Immature natural killer cell (primary cell): ENCODE measurements at places on chromosomes 6 and 20.

- no peak for DNase-seq
Observed at GRCh38 chr6:74491844-74492374, 713.9 kb downstream of the COL12A1 start.

GRCh38 chr20:63433351-63433750 lies 39.1 kb downstream of the KCNQ2 start:
- no peak for DNase-seq

GRCh38 chr6:170153436-170154319 lies 137.2 kb downstream of the DLL1 start:
- DNase-seq, result no peak

DNA sequence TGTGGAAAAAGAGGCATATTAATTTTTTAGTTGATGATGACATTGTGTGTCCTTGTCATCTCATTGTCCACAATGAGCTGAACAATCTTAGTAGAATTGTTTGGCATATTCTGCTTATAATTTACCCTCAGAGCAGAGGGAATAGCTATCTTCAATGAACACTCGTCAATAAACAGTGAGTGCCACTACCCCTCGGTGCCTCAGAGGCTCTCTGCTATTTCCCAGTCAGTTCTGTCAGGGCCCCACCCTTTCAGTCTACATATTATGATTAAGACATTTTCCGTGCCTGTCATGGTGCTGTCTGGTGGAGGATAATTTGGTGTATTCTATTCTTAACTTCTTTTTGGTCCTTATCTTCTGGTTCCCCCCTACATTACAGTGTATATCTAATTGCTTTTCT lies 31.2 kb downstream of the NUS1 start:
- no peak for DNase-seq

DNA sequence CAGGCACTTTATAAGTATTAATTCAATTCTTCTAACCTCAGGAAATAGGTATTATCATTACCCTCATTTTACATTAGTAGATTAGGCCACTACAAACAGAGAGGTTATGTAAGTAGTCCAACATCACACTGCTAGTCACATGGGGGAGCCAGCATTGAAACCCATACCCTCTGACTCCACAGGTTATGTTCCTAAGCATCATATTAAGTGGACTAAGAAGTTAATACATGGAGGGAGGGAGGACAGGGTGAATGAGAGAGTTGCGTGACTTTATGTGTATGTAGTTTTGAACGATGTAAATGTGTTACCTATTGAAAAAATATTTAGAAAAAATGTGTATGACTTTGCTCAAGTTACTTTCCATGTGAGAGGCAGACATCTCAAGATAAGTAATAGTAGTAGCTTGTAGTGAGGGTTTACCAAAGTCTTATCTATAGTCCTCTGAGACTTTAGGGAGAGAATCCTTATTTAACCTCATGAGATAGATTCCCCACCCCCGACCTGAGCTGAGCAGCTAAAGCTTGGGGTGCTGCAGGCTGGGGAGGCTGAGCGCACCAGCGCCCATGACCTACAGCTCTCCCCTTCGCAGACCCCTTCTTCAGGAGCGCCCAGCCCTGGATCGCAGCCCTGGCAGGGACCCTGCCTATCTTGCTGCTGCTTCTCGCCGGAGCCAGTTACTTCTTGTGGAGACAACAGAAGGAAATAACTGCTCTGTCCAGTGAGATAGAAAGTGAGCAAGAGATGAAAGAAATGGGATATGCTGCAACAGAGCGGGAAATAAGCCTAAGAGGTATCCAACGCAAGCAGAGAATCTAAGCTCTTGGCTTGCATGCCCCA lies 7.5 kb downstream of the BTN3A2 start:
- DNase-seq, result no peak

GRCh38 chr6:160391419-160392116 lies 43.4 kb downstream of the SLC22A3 start:
- no peak for DNase-seq

- DNase-seq, result no peak
Observed at GRCh38 chr6:73372516-73372915, 2.8 kb upstream of the OOEP start.

DNA sequence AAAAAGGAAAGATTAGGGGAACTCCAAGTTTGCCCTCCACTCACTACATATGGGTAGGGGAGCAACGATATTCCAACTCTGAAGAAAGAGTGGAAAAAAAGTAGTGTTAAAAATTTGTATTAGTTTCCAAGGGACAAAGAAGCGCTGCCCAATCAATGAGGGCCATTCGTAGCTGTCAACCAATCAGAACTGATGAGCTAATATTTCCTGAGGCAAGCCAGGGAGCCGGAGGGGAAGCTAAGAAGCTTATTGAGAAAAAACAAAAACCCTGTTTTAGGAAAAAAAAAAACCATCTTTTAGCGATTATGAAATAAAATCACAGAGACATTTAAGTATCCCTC lies 59.5 kb downstream of the TRIM38 start:
- no peak for DNase-seq
